GM12878 (cell line): ENCODE measurements at places on chromosomes 2 and 18. TPM values are rescaled to one million over a fixed set of nuclear protein-coding genes. Genes with fewer than 3 reads are reported as not detected.

- H3K4me3 ChIP-seq, result no peak overlapping the region
- peaks cover 31% of the 10 kb centered on the region for H3K4me1 ChIP-seq
- peak overlapping the region; percentile 31 for H3K27ac ChIP-seq
- no peaks in the 10 kb centered on the region for H3K27me3 ChIP-seq
- H3K36me3 ChIP-seq, result peaks cover 28% of the 10 kb centered on the region
These were observed 3.3 kb upstream of the GPBAR1 start for GRCh38 chr2:218257390-218257981.

DNA sequence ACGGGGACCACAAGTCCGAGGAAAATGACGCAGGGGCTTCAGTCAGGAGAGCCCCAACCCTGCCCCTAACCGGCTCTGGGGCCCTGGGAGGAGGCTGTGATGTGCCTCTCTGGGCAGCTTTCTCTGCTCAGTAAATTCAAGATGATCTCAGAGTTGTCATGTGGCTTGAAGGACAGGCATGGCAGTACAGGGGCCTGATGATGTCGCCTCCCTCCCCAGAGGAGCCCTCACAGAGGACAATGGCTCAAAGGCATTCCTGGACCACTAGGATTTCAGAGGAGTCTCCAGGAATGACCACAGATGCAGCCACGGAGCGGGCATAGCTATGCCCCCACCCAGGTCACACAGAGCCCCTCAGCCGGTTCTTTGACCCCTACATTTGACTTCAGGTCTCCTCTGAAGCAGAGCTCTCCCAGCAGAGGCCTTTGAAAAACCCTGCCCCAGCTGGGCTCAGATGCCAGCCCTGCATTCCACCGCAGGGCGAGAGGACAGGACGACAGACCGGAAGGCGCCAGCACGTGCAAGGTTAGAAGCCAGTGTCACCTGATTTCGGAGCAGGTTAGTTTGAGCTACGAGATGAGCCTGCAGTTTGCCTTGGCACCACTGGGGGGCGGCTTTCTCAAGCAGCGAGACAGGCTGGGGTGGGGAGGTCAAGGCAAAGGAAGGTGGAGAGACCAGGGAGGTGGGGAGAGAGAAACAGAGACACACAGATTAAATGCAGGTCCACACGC is 39.2 kb downstream of the BIN1 start:
- no peak overlapping the region for H3K4me3 ChIP-seq
- H3K36me3 ChIP-seq, result no peaks in the 10 kb centered on the region
- H3K4me1 ChIP-seq, result peaks cover 11% of the 10 kb centered on the region
- H3K27ac ChIP-seq, result no peak overlapping the region

- no peaks in the 10 kb centered on the region for H3K27me3 ChIP-seq
- H3K4me3 ChIP-seq, result no peak overlapping the region
- H3K36me3 ChIP-seq, result no peaks in the 10 kb centered on the region
- H3K27ac ChIP-seq, result no peak overlapping the region
- H3K4me1 ChIP-seq, result no peaks in the 10 kb centered on the region
These were observed 445.7 kb upstream of the FANCL start for GRCh38 chr2:58686776-58687175.

- no peaks in the 10 kb centered on the region for H3K27me3 ChIP-seq
- DNase-seq, result no peak
- no peaks in the 10 kb centered on the region for H3K4me1 ChIP-seq
- H3K4me3 ChIP-seq, result no peak overlapping the region
These were observed 598.4 kb downstream of the FBXO15 start for GRCh38 chr18:73549236-73549635.

- H3K4me1 ChIP-seq, result peaks cover 24% of the 10 kb centered on the region
- DNase-seq, result no peak
- H3K27ac ChIP-seq, result peak overlapping the region; percentile 65
- H3K36me3 ChIP-seq, result no peaks in the 10 kb centered on the region
- no peaks in the 10 kb centered on the region for H3K27me3 ChIP-seq
These were observed 34.0 kb downstream of the DOCK10 start for GRCh38 chr2:225008179-225008856.

- DNase-seq, result no peak
- H3K4me3 ChIP-seq, result no peak overlapping the region
- H3K36me3 ChIP-seq, result no peaks in the 10 kb centered on the region
- H3K27ac ChIP-seq, result no peak overlapping the region; the same call in 1 of the 2 replicates
- peaks cover 8% of the 10 kb centered on the region for H3K4me1 ChIP-seq
These were observed 169.2 kb upstream of the LRRTM1 start for GRCh38 chr2:80473796-80474195.

Gene SAG
- 0.69 TPM in 1 of 2 replicates, not detected in the other for total RNA-seq

Gene SERPINB2
- 9.6 and 12.5 TPM in 2 replicates for total RNA-seq
